Large intestine (tissue), 12 donors: ENCODE measurements at places on chromosomes 2 and 18. TPM values are rescaled to one million over a fixed set of nuclear protein-coding genes. Genes with fewer than 3 reads are reported as not detected.

The CDCA7 gene
- 75.9 TPM for polyA plus RNA-seq

The IL1RN gene
- 0.39 TPM for polyA plus RNA-seq

The UNC80 gene
- 2.5 TPM for polyA plus RNA-seq

The AP1S3 gene
- polyA plus RNA-seq: 6.3 TPM

The IKZF2 gene
- 3.2 TPM for polyA plus RNA-seq
